Choroid plexus epithelial cell (primary cell): ENCODE measurements at places on chromosomes 2 and 18.
A peak's percentile ranks its signal among the peaks of the same experiment; 100 is the strongest.

GRCh38 chr18:55309249-55309648, 278.7 kb downstream of the TCF4 start:
- DNase-seq: no peak

- no peak for DNase-seq
Measured at GRCh38 chr2:83874712-83875430, 584.2 kb downstream of the SUCLG1 start.

- DNase-seq: peak; percentile 80
Measured at GRCh38 chr18:6885006-6885481, 155.5 kb downstream of the ARHGAP28 start.

- peak; percentile 89 for DNase-seq
Measured at GRCh38 chr18:6752202-6752860, 22.8 kb downstream of the ARHGAP28 start.

DNA sequence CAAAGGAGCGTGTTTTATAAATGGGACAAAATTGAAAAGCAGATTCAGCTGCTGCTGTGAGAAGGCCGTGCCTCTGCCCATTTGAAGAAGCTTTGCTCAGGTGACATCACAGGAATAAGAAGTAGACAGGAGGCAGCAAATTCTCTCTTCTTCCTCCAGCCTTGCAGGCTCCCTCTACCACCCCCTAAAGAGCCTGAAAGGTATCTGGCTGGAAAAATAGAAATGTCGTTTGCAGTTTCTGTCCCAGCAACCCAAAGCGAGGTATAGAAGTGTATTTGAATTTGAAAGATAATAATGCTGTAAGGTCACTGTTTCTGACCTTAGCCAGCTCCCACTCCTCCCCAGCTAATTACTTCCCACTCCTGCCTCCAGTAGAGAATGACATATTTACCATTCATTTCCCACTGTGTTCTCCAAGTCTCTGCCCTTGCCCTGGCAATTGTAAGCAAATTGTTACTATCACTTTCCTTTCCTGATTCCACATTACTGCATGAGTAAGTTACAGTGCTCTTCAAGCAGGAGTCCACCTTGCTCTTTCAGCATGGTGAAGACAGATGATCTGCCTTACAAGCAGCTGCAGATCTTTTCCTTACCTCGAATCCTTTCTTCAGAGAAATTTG, 56.8 kb upstream of the RASGRP3 start:
- DNase-seq: peak; percentile 33

DNA sequence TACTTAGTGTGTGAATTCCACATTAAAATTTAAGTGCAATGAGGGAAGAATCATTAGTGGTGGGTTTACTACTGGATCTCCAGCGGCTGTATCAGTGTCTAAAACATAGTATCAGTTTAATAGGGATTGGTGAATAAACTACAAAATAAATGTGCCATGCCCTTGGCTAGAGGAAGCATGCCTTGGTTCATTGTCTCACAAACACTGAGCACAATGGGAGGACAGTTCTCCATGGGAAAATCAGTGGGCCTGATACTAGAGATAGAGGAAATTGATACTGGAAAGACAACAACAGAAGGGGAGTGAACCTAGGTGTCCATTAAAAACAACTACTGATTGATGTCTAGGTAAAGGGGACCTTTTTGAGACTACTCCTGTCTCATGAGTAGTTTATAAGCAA, 971.6 kb downstream of the SUCLG1 start:
- no peak for DNase-seq

DNA sequence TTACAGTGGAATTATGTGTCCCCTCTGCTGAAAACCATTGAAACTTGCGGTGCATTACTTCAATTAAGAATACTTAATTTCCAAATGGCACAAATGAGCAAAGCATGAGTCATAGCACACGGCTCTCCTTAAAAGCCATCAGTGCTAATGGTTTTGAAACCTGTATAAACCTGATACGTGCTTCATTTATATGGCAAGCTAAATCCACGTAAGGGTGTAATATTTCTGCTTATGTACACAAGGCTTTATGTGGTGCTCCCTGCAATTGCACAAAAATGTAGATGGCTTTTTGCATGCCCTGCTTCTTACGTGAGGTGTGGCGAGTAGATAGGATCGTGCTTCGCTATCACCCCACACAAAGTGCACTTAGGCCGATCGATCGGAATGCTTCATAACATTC, 840.9 kb downstream of the GALR1 start:
- no peak for DNase-seq

GRCh38 chr2:231482806-231483391, 18.6 kb upstream of the NCL start:
- peak; percentile 62 for DNase-seq

DNA sequence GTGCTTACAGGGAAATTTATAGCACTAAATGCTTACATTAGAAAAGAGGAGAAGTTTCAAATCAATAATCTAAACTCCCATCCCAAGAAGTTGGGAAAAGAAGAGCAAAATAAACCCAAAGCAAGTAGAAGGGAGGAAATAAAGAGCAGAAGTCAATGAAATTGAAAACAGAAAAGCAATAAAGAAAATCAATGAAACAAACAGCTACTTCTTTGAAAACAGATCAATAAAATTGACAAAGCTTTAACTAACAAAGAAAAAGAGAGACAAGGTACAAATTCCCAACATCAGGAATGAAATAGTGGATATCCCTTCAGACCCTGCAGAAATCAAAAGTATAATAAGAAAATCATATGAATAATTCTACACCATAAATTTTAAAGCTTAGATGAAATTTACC, 25.5 kb upstream of the ONECUT2 start:
- DNase-seq: no peak

- no peak for DNase-seq
Measured at GRCh38 chr2:186623084-186623483, 33.2 kb downstream of the ITGAV start.

- peak; percentile 45 for DNase-seq
Measured at GRCh38 chr2:96685577-96686459, 43.3 kb downstream of the FER1L5 start.

DNA sequence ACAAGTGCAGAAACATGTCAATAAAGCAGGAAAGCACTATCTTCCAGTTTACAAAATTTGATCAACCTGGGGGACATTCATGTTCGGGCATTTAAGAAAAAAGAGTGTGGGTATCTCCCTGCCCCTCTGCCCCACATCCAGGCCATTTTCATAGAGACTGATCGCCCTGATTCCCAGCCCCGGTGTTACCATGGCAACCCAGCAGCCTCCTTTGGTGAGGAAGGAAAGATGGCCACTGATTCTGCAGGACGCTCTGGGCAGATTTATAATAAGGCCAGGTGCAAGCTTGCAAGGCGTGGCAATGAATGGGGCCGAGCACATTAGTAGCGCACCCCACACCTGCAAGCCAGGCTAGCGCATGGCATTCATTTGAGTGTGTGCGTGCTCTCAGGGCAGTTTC, 36.7 kb upstream of the ARL4C start:
- no peak for DNase-seq

DNA sequence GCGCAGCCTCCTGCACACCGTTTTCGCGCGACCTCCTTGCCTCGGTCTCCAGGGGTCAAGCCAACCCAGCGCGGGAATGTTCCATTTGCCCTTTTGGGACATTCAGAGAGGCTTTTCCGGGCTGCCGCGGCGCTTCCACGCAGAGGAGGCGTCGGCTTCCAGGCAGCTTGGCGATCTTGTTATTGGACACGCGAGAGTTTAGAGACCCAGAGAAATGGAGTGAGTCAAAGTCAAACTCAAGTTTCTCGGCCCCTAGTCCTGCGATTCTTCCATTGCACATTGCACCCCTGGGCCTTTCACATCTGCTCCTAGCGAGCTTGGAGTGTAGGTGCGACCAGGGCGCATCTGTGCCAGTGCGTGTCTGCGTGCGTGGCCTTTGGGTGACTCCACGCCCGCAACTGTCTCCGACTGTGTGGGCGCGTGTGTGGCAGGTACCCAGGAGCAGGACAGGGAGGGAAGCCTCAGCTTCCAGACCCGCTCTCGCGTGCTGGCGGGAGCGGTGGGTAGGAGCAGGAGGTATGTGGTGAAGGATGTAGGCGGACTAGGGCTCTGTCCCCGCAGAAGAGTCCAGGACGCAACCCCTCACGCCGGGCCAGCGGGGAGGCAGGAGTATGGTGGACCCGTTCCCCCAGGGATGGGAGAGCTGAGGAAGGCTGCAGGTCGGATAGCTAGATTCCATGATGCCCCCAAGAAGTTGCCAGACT, 13.5 kb downstream of the SIX3 start:
- DNase-seq: no peak

GRCh38 chr2:75324141-75324540, 124.8 kb upstream of the TACR1 start:
- DNase-seq: no peak

DNA sequence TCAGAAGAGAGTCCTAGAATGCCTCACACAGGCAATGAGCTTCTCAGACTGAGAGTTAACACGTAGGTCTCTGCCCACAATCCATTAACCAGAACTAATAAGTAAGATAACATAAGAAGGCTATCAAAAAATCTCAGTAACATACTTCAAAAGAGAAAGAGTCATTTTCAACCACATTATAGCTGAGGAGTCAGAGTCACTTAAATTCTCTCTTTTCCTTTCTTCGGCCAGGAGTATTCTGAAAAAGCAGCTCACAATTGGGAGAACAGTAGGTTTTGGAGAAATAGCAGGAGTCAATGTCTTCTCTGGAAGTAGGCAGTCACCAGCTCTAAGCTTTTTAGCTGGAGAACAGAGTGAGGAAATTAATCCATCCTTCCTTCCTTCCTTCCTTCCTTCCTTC, 1364.4 kb upstream of the NXPH2 start:
- no peak for DNase-seq

- peak; percentile 61 for DNase-seq
Measured at GRCh38 chr18:23209031-23209430, 73.7 kb downstream of the CABLES1 start.

DNA sequence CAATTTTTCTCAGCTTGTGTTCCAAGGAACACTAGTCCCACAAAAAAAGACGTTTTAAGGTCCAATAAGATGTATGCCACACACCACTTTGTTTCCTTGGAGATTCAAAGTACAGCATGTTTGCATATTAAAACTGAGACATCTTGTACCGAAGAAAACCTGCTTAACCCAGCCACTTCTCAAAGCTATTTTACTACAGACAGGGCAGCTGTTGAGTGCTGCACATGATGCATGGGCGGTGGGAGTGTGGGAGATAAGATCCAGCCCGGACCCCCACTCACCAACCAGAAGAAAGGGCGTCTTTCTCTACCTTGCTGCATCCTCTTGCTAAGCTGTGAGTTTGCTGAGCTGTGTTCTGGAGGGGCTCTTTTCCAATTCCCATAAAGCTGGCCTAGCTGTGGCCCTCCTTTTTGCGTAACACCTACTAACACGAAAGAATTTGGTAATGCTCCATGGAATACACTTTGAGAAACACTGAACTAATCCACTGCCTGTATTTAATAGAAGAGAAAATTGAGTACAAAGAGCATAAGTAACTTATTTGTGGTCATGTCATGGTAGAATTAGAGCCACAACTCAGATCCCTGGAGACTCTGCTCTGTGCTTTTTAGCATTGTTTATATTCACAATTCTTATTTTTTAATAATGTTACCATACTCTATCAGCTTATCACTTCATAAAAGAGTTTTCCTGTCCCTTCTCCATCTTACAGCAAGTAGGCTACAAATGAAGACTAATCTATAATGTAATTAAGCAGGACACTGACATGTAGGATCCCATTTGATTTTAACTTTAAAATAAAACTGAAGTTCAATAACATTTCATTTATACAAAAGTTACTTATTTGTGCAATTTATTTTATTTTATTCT, 90.0 kb downstream of the PLEKHM3 start:
- no peak for DNase-seq

GRCh38 chr2:195848119-195848899, 191.3 kb downstream of the SLC39A10 start:
- no peak for DNase-seq

DNA sequence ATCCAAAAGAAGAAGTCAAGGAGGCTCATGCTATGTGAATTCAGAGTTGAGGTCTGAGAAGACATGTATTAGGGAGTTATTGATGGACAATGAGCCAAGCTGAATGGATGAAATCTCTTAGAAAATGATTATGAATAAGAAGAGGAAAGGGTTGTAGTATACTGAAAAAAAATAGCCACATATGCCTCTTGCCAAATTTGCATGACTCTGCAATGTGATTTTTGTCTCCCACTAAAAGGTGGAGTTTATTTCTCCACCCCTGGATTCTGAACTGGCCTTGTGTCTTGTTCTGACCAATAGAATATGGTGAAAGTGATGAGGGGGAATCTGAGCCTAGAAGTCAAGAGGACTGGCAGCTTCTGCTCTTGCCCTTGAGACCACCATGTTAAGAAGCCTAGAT, 8.6 kb upstream of the ERICH2 start:
- no peak for DNase-seq

GRCh38 chr2:17816396-17817245, at the start of gene MSGN1:
MSGN1 (plus strand) TSS chr2:17816460; CDS start chr2:17816519, 59 bp downstream.
- DNase-seq: no peak

DNA sequence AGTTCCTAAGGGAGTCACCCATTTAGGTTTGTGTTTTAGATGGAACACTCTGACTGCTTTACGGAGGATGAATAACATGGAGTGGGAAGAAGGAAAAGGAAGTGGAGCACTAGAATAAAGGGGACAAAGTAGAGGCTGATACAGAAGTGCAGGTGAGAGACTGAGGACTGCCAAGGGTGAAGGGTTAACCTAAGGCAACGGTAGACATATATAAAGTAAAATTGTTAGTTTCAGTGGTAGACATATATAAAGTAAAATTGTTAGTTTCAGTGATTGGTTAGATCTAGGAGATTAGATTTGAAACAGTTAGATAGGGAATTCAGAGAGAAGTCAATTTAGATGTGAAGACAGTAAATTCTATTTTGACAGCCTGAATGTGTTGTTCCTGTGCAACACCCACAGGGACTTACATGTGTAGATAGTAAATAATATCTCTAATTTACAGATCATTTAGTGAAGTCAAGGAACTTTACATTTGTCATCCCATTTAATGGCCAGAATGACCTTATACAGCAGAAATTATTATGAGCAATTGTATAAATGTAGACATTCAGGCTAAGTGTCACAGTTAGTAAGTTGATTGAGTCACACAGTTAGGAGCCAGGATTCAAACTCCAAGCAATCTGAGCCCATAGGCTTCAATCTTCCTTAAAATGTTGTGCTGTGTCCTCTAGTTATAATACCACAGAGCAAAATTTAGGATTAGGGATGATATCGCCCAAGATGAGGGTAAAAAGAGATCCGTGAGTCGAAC, 270.8 kb upstream of the UBE2E3 start:
- no peak for DNase-seq

DNA sequence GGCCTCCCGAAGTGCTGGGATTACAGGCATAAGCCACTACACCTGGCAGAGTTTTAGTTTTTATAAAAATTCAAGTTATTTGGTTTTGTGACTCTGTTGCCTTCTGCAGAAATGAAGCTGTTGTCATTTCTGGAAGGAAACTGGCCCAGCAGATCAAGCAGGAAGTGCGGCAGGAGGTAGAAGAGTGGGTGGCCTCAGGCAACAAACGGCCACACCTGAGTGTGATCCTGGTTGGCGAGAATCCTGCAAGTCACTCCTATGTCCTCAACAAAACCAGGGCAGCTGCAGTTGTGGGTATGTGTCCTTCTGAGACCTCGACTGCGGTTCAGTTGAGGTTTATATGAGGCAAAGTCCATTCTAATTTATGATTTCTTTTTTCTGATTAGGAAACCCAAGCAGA, 7.2 kb downstream of the MTHFD2 start:
- no peak for DNase-seq

GRCh38 chr2:218418717-218419458, at the start of gene VIL1:
VIL1 (plus strand) TSS chr2:218419123; CDS start chr2:218423779, 4,656 bp downstream.
- DNase-seq: no peak

- DNase-seq: no peak
Measured at GRCh38 chr2:85181844-85182456, 48.8 kb downstream of the TCF7L1 start.

GRCh38 chr18:66046032-66046602, 295.3 kb downstream of the CDH7 start:
- DNase-seq: no peak
